ENCODE measurements at places on chromosomes 1 and 21. TPM values are rescaled to one million over a fixed set of nuclear protein-coding genes. Genes with fewer than 3 reads are reported as not detected.

The CLCA4 gene
- not detected for total RNA-seq

The OR2M3 gene
- not detected for total RNA-seq

The LENEP gene
- not detected for total RNA-seq

The IGFN1 gene
- 0.15 TPM for total RNA-seq

The FAM78B gene
- not detected for total RNA-seq

The SLC9C2 gene
- total RNA-seq = not detected

The MRAP gene
- total RNA-seq = not detected

The OR2T29 gene
- not detected for total RNA-seq

The KRTAP11-1 gene
- total RNA-seq = not detected

The ILDR2 gene
- 0.61 TPM for total RNA-seq
